Left ventricle myocardium superior (tissue), 1 donor: ENCODE measurements at places on chromosomes 11 and 22. TPM values are rescaled to one million over a fixed set of nuclear protein-coding genes. Genes with fewer than 3 reads are reported as not detected.
A peak's percentile ranks its signal among the peaks of the same experiment; 100 is the strongest.

DNA sequence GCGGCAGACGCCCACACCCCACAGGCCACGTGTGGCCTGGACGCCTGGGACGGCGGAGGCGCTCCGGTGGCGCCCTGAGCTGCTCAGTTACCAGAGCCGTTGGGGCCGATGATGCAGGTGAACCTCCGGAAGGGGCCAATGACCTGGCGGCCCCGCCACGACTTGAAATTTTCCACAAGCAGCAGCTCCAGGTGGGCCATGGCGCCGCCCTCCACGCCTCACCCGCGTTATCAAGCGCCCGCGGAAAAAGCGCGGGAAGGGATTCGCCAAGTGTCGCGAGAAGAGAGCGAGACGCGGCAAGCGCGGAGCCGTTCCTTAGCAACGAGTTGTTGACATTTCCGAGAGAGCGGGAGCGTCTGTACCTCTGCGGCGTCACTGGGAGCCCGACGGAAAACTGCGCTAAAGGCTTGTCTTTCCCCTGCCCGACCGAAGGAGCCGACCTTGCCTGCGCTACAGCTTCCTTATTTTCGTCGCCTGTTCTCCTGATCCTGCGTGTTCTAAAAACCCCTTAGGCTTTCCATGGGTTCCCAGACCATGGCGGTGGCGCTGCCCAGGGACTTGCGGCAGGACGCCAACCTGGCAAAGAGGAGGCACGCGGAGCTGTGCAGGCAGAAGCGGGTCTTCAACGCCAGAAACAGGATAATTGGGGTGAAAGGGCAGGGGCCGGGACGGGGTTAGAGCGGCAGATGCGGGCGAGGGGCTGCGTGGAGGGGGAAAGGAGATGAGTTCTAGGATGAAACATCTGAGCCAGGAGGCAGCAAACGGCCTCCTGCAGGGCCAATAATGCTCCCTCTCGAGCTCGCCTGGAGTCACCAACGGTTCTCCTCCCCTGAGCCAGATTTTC is at the start of the genes RIBC2 and SMC1B:
Gene RIBC2, plus strand, starts transcription at position 326 of the 844 bp plus-strand sequence. Its CDS starts 194 bp downstream, at position 520.
Gene SMC1B, minus strand, starts transcription at position 232 of the 844 bp plus-strand sequence. Its CDS starts 32 bp downstream, at position 200.
- DNase-seq: peak; percentile 83

DNA sequence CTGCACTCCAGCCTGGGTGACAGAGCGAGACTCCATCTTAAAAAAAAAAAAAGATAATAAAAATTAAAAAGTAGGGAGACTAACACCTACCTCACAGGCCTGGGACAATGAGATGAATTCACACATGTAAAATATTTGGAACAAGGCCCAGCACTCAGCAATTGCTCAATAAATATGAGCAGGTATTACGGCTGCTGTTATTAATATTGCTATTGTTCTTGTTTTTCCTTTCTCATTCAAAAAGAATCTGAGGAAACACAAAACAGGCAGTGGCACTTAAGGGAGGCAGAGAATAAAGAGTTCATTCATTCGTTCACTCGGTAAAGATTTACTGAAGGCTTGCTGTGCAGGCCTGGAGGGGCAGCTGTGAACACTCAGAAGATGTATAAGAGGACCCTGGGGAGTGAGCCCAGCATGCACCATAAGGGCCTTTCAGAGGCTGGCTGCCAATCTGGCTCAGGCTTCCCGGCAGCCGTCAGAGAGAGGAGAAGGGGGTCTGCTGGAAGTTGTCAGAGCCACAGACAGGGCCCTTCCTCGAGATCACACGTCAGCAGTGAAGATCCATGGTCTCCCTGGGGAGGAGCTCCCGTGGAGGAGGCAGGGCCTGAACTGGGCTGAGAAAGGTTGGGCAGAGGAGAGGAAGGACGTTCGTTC is 51.6 kb upstream of the TCF20 start:
- no peak for DNase-seq

DNA sequence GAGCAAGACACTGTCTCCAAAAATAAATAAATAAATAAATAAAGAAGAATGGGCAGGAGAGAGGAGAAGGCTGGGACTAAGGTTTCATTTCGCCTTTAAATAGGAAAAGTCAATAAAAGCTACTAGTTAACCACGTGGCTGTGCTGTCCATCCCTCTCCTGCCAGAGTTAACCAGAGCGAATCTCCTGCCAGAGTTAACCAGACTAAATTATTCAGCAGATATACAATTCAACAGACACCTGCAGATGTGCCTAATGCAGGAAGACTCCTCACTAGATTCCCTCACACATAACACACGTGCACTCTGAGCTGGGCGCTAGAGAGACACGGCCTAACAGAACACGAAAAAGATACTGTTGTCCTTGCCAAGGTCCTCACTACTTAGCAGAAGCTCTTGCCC is 156.1 kb downstream of the IGLL1 start:
- DNase-seq: no peak

GRCh38 chr11:117940736-117941135 is 11.5 kb upstream of the TMPRSS13 start:
- no peak for DNase-seq

GRCh38 chr11:121212536-121213361 is 79.8 kb upstream of the SC5D start:
- DNase-seq: no peak

DNA sequence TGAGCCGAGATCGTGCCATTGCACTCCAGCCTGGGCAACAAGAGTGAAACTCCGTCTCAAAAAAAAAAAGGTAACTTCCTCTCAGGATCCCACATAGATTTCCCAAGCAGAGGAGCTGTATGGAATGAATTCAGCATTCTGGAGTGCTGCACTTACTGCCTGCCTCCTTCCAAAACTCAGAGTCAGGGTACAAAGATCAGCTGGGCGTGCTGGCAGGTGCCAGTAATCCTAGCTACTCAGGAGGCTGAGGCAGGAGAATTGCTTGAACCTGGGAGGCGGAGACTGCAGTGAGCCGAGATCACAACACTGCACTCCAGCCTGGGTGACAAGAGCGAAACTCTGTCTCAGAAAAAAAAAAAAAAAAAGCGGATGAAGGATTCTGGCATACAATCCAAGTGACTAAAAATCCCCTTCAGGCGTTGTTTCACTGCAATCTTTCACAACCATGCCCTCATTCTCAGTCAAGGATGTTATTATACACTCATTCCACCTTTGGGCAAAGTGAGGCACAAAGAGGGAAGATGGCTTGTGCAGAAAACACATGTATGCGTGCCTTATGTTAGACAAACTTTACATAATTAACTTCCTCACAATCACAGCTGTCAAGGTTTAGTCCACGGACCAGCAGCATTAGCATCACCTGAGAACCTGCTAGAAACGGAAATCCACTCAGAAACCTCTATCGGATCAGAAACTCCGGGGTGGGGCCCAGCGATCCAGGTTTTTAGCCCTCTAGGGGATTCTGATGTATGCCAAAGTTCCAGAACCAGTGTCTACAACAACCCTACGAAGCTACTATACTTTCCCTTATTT is 1.1 kb upstream of the NOL12 start:
- no peak for DNase-seq

GRCh38 chr11:110582728-110583432 is 129.4 kb downstream of the ARHGAP20 start:
- DNase-seq: no peak

GRCh38 chr11:79439410-79439885 is 1.4 kb downstream of the TENM4 start:
- DNase-seq: peak; percentile 28

GRCh38 chr22:39396797-39397195 is 2.8 kb upstream of the TAB1 start:
- DNase-seq: no peak

GRCh38 chr11:77267962-77268361 is 33.5 kb downstream of the GDPD4 start:
- DNase-seq: no peak

- DNase-seq: peak; percentile 49
Observed at GRCh38 chr22:38871360-38872171, 450 bp downstream of the CBX6 start.

- DNase-seq: no peak
Observed at GRCh38 chr11:58727415-58727797, 4.3 kb downstream of the GLYAT start.

DNA sequence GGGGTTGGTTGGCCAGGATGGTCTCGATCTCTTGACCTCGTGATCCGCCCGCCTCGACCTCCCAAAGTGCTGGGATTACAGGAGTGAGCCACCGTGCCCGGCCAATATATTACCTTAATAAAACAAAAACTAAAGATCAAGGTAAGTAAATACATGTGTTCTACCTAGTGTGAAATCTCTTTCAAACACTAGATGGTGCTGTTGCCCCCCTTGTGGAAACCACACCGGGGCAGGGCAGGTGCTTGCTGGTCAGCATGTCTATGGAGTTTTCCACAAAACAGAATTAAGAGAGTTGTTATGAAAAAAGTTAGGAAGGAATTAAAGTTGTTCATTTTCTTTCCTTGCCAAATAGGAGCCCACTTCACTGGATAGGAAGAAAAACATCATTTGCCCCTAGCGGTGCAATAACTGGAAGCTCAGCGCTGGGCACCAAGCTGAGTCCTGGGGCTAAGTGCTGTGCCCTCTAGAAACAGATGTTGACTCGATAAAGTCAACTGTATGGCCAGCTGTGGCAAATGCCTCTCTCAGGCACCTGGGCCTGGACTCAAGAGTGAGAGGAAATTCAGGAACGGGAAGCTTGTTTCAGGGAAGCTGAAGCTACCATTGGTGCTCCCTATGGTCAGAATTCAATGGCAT is 6.3 kb upstream of the KCNJ5 start:
- DNase-seq: peak; percentile 53

DNA sequence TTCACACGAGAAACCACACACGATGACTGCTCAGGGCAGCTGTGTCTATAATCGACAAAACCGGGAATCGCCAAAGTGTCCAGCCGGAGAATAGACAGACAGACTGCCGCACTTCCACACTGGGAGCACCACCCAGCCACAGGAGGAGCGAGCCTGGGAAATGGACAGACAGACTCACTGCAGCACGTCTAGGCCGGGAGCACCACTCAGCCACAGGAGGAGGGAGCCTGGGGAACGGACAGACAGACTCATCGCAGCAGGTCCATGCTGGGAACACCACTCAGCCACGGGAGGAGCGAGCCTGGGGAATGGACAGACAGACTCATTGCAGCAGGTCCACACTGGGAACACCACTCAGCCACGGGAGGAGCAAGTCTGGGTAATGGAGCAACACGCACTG is 137.2 kb downstream of the BRD1 start:
- DNase-seq: no peak

DNA sequence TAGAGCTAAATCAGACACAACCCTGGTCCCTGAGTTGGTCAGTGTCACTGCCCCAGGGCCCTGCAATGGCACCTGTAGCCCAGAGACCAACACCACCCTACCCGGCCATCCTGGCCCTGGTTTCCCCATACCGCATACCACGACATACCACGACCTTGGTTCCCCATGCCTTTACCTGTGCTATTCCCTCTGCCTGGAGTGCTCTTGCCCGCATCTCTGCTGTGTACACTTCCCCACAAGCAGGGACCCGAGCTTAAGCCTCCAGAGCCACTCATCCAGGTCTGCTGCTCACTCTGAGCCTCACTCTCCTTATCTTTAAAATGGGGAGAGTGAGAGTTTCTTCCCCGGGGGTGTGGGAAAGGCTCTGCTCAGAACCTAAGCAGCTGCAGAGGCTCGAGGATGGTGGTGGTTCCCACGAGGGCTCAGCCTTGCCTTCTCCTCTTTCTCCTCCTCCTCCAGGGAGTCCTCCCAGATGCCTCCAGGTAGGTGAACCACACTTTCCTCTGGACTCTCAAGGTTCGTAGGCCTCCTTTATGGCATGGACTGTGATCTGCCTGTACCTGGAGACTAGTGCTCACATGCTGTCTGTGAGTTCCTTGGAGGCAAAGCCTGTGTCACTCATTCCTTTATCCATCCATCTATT is 48.1 kb downstream of the WNT7B start:
- DNase-seq: no peak

DNA sequence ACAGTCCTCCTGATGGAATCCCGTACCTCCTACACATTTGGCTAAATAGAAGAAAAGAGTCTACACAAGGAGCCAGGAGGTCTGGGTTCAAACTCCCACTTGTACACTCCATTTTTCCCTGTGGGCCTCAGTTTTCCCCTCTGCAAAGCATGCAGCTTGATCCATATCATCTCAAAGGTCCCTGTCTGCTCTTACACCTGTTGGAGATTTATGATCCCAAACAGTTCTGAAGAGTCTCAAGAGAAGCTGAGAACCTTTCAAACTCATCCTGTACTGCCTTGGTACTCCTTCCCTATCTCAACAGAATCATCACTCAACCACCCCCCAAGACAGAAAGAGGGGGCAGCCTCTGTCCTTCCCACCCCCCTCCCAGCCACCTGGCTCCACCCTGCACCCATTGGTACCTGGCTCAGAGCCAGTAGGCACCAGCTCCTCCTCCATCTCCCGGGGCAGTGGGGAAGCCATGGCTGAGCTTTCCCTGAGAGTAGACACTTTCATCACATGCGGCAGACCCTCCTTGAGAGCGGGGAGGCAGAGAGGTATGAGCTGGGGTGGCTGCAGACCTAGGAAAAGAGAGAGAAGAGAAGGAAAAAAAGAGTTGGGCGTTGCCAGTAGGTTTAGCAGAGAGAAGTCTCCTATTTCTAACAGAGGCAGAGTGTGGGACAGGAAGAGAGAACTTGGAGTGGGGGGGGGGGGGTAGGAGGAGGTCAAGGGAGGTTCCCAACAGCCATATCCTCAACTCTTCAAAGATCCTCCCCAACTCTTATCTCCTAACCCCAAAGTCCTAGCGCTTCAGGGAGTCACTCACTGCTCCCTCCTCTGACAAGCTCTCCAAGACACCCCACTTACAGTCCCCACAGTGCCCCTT is 3.1 kb downstream of the TNKS1BP1 start:
- no peak for DNase-seq

The ADAMTS8 gene
- total RNA-seq: 0.42 TPM

The DCUN1D5 gene
- total RNA-seq: 29.0 TPM

The PRR5L gene
- total RNA-seq: 1.6 TPM

The CCDC86 gene
- 9.7 TPM for total RNA-seq

The P2RY6 gene
- 1.5 TPM for total RNA-seq

The CRYBB2 gene
- not detected for total RNA-seq
